ENCODE measurements at places on chromosomes 13 and 19.
A peak's percentile ranks its signal among the peaks of the same experiment; 100 is the strongest.

- DNase-seq: no peak
These were observed 18.4 kb upstream of the CACTIN start for GRCh38 chr19:3645067-3645396.

GRCh38 chr13:30819136-30819888, 84.0 kb downstream of the ALOX5AP start:
- no peak for DNase-seq

GRCh38 chr19:19655641-19656343, 7.7 kb downstream of the ATP13A1 start:
- no peak for DNase-seq

DNA sequence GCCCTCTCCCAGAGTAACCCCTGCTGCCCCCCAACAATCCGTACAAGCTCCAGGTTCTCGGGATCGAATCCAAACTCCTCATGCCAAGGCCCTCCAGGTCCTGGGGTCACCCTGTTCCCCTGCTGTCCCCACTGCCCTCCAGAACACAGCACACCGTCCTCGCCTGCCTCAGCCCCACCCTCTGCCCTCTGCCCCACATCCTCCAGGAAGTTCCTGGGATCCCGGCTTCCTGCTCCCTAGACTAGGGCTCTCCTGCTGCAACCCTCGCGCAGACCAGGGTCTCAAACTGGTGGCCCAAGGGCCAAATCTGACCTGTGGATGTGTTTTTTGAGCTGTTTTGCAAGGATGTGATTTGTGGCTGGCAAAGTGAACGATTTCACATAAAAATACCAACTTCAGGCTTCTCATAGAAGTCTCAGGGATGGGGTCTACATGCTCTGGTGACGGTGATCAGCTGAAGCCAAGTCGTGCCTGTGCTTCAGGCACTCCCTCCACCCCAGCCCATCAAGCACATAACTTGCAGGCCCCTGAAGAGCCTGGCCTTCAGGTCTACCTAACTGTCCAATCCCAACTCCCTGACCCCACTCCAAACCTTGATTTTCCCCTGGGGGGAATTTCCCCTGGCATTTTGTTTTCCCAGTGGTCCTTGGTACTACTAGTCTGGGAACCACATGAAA, 1.8 kb downstream of the RABAC1 start:
- no peak for DNase-seq

- DNase-seq: no peak
These were observed 163.6 kb downstream of the CACNA1A start for GRCh38 chr19:13342672-13343071.

DNA sequence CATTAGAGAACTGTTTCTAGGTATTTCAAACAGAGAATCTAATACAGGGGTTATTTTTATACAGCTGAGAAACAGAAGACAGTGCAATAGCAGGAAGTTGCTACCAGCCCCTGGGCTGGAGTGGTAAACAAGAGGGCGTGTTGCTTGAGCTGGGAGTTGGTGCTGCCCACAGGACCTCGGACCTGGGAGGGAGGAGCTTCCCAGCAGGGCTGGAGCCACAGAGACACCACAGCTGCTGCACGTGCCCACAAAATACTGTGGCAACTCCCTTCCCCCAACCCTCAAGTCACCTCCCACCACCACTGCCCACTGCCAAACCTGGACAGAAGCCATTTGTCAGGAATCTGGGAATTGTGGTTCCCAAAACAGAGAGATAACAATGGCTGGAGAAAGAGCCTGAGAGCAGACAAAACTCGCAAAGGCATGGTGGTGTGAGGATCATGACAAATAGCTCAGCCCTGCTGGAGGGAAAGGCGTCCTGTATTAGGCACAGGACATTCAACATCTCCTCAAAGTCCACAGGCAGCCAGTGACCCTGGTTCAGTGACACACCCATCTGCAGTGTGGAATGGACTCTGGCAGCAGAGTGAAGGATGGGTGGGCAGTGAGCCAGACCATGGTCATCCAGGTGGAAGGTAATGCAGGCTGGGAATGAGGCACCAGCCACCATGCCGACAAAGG, 57.2 kb downstream of the SPATA13 start:
- no peak for DNase-seq

DNA sequence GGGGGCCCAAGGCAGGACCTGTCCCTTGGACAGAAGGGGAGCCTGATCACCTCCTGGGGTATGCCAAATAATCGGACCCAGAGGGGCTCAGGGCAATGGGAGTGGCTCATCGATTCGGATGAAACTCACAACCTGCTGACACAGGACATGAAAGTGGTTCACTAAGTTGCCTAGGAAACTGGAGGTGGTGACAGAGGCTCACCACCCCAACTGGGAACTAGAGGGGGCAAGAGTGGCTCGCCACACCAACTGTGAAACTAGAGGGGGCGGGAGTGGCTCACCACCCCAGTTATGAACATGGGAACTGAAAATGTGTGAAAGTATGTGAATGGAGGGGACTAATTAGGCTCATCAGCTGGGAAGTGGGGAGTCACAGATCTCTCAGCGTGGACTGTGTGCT, 46.3 kb upstream of the ZNF737 start:
- no peak for DNase-seq

- DNase-seq: peak; percentile 90
These were observed 33.2 kb downstream of the CCNE1 start for GRCh38 chr19:29844891-29845573.

GRCh38 chr19:2048104-2048958, 2.7 kb downstream of the MKNK2 start:
- no peak for DNase-seq

- no peak for DNase-seq
These were observed 671.0 kb upstream of the SLITRK1 start for GRCh38 chr13:84553227-84553626.

DNA sequence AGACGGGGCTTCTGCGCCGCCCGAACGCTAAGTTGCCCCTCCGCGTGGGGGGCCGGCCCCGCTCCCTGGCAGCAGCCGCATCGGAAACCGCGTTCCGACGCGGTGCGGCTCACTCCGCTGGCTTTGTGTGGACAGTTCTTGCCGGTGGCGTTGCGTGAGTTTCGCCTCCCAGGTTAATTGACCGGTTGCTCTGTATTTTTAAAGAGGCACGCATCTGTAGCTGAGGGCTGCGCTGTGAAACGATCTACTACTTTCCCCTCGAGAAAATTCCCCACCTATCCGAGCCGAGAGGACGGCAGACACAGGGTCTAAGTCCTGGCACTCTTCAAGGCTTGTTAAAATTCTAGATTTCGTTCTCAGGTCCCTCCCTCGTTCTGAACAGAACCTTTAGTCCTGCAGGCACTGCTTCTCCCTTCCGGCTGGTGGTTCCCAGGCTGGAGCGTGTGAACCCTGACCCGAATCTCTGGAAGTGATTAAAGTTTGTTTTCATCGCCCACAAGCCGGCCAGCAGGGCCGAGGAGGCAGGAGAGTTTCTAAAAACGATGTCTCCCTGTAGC, 933 bp downstream of the ARHGEF7 start:
- DNase-seq: no peak

GRCh38 chr13:105127732-105128131, 1407.7 kb downstream of the EFNB2 start:
- DNase-seq: no peak

DNA sequence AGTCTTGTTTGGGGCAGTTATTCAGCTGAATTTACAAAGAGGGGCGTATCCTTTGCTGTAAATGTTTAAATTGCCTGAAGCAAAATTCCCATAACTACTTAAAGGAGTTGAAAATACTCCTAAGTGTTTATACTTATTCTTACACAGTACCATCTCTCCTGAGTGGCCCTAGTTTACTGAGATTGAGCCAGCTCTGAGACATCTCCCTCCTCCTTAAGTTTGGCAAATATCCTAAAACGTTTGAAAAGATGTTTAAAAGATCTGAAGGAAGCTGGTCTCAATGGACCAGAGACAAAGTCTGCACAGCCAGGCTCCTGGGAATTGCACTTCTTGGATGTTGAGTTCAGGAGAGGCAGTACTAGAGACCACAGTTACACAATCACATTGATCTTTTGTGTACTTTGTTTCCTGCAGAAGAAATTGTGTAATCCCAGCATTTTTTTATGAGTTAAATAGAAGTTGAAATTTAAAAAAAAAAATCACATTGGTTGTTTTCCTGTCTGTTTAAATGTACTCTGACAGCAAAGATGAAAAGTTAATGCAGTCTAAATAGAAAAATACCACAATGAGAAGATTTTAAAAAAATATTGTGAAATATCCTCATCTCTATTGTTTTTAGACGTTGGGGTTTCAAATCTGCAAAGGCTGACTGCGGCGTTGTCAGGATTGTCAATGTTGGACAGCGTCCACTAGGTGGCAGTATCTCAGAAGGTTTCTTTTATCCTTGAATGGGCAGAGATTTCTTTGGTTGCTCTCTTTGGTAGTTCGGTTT, 20.7 kb downstream of the TNFSF11 start:
- no peak for DNase-seq

GRCh38 chr13:111215081-111216047, 100.3 kb downstream of the ARHGEF7 start:
- DNase-seq: no peak

- DNase-seq: no peak
These were observed 38.2 kb upstream of the ZNF492 start for GRCh38 chr19:22595918-22596341.

Data from activated CD8-positive, alpha-beta memory T cell treated with anti-CD3 and anti-CD28 coated beads for 48 hours (primary cell).